ENCODE measurements at places on chromosomes 1 and 21.
A peak's percentile ranks its signal among the peaks of the same experiment; 100 is the strongest.

GRCh38 chr1:158149577-158150269, 31.0 kb upstream of the CD1D start:
- peak; percentile 85 for DNase-seq

DNA sequence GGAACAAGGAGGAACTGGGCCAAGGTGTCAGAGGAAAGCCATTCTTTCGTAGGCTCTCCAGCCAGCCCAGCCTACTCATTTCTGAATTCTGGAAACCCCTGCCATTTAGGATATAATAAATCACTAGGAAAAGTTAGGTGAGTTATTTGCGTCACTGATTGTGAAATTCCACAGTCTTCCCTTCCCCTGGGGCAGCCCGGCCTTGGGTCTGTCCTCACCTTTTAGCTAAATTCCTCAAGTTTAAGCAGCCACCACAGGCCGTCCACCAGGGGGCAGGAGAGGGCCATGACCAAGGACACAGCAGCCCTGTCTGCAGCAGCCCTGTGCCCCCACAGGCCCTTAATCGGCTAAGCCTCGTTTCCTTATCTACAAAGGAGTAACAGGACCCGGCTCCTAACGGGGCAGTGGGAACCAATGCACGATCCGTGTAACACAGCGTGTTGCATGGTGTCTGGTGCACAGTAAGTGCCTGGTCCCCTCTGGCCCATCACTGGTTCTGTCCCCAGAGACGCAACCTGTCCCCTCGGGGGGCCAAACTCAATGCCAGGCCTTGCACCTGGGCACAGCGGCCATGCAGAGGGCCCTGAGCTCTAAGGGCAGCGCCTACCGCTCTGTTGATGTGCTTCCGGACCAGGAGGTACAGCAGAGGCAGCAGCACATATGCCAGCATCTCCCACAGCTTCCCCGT, 18.1 kb downstream of the GPR157 start:
- DNase-seq: peak; percentile 84

- DNase-seq: no peak
Observed at GRCh38 chr1:166166329-166166697, 488 bp downstream of the FAM78B start.

GRCh38 chr1:204316164-204316563, 43.6 kb downstream of the PLEKHA6 start:
- DNase-seq: no peak

DNA sequence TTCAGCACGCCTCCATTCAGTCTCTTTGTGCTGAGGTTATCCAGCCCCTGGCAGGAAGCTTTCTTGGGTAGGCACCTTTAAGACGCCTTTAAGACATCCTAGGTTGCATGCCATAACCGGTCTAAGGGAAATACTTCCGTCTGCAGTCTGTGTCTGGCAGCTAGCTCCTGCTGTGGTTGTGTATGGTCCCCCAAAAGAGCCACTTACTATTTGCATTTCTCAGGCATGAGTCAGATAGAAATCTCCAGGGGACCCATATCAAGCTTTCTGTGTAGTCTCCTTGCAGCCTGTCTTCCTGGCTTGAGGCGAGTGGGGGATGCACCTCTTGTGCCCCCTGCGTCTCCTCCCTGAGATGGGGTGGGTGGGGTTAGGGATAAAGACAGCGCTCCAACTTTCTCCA, 10.0 kb upstream of the RYR2 start:
- no peak for DNase-seq

- no peak for DNase-seq
Observed at GRCh38 chr1:243680860-243681259, 169.2 kb downstream of the AKT3 start.

- DNase-seq: no peak
Observed at GRCh38 chr1:89260042-89260441, 12.6 kb downstream of the GBP5 start.

GRCh38 chr1:244214009-244214967, 163.2 kb downstream of the ZBTB18 start:
- DNase-seq: no peak

GRCh38 chr1:176177764-176178163, 29.3 kb downstream of the COP1 start:
- peak; percentile 73 for DNase-seq

DNA sequence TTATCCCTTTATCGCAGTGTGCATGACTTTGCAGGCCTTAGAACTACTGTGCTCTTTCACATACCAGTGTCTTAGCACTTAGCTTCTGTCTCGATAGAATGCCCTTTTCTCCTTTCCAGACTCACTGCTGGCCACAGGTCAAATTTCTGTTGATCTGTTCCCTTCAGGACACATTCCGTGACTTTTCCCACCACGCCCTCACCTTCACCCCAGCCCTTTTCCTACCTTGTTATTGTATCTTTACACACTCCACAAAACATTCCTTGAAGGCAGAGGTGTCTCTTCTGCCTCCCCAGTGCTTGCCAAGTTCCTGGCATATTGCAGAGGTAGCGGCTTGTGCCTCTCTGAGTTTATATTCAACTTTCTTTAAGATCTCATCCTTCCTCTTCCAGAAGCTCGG, 3.7 kb upstream of the IGSF9 start:
- DNase-seq: no peak

GRCh38 chr21:34243562-34243961, 120.2 kb upstream of the KCNE2 start:
- DNase-seq: peak; percentile 20

GRCh38 chr1:169508432-169509338, 22.9 kb upstream of the SLC19A2 start:
- DNase-seq: no peak

DNA sequence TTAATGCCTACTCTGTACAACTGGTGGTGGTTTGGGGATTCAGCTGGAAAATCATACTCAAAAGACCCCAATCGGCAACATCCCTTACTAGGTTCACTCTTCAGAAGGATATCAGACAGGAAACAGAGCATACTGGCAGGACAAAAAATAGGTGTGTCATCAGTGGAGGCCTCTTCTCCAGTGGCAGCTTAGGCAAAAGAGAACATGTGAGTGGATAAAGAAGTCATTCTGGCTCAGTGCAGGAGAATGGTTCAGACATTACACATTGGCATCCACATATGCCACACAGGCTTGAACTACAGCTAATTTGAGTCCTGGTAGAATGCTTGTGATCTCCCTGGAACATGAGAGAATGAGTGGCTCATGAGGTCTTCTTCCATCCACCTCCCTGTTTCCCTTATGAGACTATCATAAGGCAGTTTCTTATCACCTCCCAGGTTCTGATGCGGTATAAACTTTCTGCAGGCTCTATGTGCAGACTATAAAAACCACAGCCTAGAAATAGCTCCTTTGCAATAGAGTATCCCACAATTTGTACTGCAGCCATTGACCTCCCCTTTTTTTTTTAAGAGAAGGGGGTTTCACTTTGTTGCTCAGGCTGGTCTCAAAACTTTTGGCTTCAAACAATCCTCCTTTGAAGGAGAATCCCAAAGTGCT, 24.7 kb downstream of the VAMP4 start:
- no peak for DNase-seq

DNA sequence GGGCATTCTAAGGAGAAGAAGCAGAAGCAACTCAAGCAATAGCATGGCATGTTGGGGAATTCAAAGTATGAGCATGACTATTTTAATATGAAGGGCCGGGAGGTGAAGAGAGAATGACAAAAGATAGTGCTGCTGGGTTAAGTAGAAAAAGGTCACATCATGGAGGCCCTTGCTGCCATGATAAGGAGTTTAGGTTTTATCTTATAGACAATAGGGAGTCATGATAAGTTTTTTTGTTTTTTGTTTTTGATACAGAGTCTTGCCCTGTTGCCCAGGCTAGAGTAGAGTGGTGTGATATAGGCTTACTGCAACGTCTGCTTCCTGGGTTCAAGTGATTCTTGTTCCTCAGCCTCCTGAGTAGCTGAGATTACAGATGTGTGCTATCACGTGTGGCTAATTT, 3.1 kb downstream of the BNIPL start:
- DNase-seq: no peak

DNA sequence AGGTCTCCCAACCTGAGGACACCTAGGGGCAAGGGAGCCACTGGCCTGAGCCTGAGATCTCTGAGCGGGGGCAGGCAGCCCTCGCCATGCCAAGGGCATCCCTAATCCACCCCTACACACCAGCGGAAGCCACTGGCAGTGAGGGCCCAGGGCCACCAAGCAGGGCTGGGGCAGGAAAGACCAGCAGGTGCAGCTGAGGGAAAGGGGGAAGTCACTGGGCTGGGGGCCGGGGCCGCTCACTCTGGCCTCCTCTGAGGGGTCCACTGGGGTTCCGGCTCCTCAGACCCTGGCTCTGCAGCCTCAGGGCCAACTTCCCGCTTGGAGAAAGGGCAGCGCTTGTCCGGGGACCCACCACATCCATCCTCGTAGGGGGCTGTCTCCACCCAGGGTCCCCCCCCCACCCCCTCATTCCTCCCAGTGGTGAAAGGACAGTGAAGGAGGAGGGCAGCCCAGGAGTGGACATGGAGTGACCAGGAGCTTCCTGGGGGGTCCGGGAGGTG, 42.5 kb upstream of the ACTRT2 start:
- no peak for DNase-seq

- no peak for DNase-seq
Observed at GRCh38 chr1:154833841-154834240, 36.2 kb downstream of the KCNN3 start.

- no peak for DNase-seq
Observed at GRCh38 chr1:224632921-224633321, 16.8 kb downstream of the CNIH3 start.

DNA sequence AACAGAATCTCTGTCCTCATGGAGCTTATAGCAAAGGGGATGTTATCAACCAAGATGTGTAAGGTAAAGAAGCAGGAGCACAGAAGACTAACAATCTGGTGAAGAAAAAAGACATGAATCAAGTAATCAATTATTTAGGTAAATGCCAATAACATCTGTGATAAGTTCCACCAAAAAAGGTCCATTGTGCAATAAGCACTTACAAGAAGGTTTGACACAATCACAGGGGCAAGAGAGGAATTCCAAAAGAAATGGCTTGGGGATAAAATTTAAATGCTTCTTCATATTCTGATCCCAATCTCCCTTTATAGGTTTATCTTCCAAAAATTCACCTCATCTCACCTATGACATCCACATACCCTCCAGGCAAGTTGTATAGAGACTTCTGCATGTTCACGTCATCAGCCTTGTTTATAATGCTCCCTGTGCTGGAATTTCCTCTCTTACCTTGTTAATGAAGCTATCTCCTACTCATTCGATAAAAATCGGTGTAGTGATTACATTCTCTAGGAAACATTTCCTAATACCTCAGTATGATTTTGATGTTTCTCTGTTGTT, 53.6 kb upstream of the DPT start:
- no peak for DNase-seq

GRCh38 chr1:58886611-58887010, 102.8 kb upstream of the JUN start:
- no peak for DNase-seq
